Cortex of kidney (tissue), 1 donor: ENCODE measurements at places on chromosomes 12 and 14.

- DNase-seq, result no peak
These were observed 48.4 kb downstream of the C12orf75 start for GRCh38 chr12:105378911-105379310.

DNA sequence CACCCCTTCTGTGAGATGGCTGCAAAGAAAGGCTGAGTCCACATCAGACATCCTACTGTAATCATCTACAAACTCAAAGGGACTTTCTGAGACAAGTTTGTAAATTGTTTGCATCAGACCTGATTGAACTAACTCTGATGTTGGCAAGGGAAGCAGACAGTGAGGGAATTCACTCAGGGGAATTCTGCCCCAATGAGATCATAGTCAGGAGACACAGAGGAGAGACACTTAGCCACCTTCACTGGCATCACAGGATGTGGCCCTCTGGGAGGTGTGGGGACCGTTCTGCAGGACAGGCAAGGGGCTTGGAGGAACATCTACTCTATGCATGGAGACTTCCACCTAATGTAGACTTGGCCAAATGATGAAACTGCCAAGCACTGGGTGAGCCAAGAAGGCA lies 70.7 kb upstream of the DDX11 start:
- DNase-seq, result no peak

DNA sequence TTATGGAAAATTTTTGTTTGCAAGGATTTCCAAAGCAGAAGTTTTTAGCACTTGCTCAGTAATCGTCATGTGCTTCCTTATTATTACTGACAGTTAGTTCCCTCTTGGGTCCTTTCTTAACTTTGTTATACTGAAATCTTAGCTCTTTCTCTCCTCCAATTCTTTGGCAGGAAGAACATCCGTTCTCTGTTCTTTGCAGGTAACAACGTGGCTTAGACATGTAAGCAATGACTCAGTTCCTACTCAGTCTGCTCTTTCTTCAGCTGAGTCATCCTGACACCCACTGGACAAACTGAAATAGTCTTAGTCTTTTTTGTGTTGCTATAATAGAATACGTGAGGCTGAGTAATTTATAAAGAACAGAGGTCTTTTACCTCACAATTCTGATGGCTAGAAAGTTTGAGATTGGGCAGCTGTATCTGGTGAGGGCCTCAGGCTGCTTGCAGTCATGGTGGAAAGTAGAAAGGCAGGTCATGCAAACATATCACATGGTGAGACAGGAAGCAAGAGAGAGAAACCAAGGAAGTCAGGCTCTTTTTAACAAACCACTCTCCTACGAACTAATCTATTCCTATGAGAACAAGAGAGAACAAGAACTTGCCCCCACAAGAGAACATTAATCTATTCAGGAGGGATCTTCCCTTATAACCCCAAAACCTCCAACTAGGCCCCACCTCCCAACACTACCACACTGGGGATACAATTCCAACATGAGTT lies 49.2 kb downstream of the TESPA1 start:
- DNase-seq, result no peak

- no peak for DNase-seq
These were observed 56.7 kb downstream of the ADIPOR2 start for GRCh38 chr12:1747609-1748008.

DNA sequence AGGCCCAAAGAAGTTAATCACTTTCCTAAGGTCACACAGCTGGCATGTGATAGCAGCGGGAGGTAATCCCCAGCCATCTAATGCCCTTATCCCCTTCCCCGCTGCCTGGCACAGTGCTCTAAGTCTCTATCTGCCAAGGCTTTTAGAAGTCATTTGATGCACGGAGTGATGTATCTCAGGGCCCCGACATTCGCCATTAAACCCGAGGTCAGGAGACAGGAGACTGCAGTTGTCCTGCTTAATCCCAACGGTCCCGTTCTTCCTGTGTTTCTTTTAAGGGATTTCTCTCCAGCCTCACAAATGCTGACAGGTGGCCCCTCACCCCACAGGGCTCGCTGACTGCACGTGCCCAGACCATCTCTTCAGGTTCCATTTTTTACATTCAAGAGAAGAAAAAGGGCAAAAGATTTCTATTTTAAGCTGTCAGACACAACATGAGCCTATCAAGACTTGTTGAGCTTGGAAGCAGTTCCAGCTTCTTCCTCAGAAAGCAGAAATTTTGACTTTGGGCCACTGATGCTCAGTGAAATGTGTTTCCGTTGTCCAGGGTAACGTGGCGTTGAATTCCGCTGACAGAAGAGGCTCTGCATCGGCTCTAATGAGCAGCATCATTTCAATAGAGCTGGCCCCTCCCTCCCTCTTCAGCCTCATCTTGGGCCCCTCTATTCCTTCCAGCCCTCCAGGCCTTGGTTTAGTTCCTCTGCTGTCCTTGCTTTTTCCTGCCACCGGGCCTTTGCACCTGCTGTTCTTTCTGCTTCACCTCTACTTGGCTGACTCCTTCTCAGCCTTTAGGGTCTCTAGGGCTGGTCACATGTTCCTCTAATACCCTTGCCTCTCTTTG lies 171.5 kb downstream of the CHST11 start:
- DNase-seq, result no peak

DNA sequence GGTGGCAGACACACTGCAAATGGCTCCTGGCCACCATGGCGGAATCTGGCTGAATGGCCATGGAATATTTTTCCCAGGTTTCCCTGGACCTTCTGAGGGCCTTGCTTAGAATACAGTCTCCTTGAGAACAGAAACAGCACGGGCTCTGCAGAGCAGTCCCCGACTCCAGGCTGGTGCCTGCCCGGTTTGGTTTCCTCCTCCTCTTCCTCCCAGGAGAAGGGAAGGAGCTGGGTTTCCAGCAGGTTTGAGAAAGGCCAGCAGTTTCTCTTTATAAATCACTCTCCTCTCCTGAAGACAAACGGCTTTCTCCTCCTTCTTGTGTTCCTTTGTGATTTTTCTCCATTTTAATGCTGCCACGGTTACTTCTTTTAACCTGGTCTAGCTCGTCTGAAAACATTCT lies 106.8 kb upstream of the RFLNA start:
- no peak for DNase-seq

GRCh38 chr14:75144944-75145343 lies 18.1 kb upstream of the NEK9 start:
- no peak for DNase-seq

GRCh38 chr12:116552773-116553373 lies 6.3 kb upstream of the MAP1LC3B2 start:
- DNase-seq, result no peak

- no peak for DNase-seq
These were observed 64.8 kb upstream of the TUNAR start for GRCh38 chr14:95811813-95812212.

DNA sequence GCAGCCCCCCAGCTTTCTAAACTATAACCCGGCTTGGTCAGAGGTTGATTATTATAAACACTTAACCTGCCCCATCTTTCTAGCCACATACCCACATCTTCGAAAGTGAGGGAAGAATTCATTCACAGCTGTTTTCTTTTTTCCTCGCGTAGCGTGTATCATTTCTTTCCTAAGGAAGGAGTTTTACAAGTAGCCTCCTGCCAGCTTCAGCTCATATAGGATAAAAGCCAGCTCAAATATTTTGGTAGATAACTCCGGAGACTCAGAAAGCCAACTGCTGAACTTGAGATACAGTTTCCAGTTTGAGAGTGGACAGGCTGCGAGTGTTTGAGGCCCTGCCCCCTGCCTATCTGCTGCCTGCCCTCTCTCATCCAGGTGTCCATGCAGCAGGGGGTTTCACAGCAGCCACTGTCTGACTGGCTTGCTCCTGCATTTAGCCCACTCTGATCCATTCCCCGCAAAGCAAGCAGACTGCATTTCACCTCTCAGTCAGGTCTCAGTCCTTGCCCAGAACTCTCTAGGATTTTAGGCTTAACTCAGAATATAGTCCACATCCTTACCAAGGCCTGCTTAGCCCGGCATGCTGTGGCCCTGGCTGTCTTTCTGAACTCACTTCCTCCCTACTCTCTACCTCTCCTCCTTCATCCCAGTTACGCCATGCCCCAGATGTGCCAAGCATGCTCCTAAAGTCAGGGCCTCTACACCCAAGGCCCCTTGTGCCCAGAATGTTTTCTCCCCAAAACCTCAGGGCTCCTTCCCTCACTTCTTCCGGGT lies 46.9 kb downstream of the EVL start:
- no peak for DNase-seq

- DNase-seq, result no peak
These were observed 83.3 kb downstream of the ATXN7L3B start for GRCh38 chr12:74620921-74621320.

- DNase-seq, result no peak
These were observed 17.2 kb downstream of the RILPL1 start for GRCh38 chr12:123516216-123516780.

GRCh38 chr12:112322441-112322840 lies 59.8 kb downstream of the HECTD4 start:
- DNase-seq, result no peak

DNA sequence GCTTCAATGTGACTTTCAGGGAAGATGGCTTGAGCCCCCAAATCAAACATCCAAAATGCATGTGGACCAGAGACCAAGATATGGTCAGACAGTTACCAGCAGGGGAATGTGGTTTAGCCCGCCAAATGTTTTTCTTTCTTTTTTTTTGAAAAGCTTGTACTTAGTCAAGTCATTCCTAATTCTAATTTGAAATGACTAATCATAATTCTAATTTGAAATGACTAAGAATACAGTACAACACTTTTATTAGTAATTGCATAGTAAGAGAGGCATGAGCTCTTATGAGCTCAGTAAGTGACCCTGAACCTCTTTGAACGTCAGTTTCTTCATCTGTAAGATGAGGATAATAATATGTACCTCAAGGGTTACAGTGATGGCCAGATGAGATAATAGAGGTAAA lies 72.4 kb downstream of the HECTD4 start:
- no peak for DNase-seq

DNA sequence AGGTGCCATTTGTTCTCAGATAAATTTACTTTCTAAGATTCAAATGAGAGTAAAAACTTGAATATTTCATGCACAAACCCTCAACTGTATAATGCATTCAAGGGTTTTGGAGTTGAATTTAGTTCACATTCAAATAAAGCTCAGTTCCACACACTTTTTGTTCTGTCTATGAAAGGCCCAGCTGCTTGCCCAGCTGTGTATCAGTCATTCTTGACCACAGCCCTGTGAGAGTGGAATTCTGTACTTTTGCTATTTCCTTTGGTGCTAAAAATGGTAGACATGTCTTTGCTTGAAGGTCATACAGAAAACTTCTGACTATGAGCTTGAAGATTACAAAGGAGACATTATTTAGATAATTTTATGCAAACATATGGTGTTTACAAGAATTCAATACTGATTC lies 110.4 kb downstream of the KCNC2 start:
- no peak for DNase-seq

DNA sequence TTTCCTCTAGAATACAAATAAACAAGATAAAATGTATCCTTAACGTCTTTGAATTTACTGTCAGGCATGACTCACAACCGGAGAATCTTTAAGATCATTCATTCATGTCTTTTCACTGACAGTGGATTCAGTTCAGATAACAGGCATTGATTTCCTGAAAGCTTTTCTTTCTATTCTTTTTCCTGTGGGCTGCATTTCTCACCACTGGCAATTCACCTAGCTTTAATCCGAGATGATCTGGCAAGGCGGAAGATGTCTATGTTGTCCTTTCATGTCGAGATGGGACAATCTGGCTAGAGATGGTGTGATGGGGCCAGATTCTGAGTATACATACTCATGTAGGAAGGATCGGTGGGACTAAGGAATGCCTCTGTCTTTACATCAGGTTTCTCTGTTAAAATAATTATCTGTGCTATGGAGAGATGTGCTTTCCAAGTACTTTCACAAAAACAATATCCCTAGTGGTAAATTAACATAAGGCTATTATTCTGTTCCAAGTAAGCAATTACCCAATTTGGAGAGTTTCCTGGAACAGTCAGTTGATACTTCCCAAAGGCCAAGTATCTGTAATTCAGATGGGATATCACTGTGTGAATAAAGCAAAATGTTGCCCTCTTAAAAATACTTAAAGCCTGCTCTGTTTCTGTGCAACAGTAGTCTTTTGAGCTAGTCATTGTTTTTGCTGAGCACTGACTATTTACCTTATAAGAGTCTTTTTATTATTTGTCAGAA lies 17.8 kb downstream of the ACSS3 start:
- no peak for DNase-seq

DNA sequence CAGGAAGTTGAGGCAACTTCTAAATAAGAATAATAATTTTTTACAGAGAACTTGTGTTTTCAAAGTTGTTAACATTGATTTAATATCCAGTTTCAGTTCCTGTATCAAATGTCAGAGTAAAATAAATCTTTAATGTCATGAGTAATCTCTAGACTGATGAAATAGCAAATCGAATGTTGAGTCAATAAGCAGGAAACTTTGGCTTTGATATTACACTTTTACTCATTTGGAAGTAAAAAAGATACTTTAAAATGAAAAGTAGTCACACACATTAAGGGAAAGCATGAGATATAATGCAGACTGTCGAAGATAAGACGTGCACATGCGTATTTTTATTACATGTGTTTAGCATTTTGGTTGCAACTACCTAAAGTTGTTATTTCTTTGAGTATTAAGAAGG lies 78.2 kb upstream of the PTGDR start:
- no peak for DNase-seq

DNA sequence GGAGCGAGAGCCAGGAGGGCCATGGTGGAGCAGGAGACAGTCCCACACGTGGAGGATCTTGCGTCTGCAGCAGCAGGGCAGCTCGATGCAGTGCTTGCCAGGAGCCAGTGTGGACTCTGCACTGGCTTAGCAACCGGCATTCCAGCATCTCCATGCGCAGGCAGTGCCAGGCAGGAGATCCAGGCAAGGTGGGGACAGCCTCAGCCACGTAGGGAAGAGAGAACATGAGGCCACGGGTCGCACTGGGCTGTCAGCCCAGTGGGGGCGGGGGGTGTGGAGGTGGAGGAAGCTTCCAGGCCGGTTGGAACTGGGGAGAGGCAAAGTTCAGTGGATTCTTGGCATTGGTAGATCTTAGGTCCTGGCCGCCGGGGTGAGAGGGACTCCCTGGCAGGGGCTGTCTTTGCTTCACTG lies 121.0 kb upstream of the EVL start:
- DNase-seq, result no peak

GRCh38 chr12:47970843-47971242 lies 7.4 kb downstream of the TMEM106C start:
- no peak for DNase-seq

DNA sequence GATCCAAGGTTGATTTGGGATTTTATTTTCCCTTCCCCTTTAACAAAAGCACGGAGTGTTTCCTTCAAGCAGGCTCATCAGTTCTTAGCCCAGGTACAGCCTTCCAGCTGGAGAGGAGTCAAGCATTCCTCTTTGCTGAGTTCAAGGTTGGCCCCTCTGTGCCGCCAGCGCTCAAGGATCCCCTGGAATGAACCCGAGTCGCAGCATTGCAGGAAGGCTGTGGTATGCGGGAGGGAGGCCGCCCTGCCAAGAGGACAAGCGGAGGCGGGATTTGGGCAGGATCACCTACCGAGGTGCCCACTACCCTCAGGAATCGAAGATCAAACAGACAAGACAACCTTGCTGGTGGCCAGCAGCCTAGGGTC lies 53.9 kb upstream of the NCOR2 start:
- no peak for DNase-seq

GRCh38 chr14:97554597-97554996 lies 757.4 kb downstream of the VRK1 start:
- DNase-seq, result no peak

- no peak for DNase-seq
These were observed 401.4 kb downstream of the ZFP36L1 start for GRCh38 chr14:68391311-68392014.

GRCh38 chr14:65972891-65973290 lies 513.3 kb upstream of the CCDC196 start:
- no peak for DNase-seq
